ENCODE measurements at places on chromosomes 1 and 21.

- peak; percentile 69 for DNase-seq
Measured at GRCh38 chr1:167401260-167401873, 117.0 kb downstream of the CD247 start.

DNA sequence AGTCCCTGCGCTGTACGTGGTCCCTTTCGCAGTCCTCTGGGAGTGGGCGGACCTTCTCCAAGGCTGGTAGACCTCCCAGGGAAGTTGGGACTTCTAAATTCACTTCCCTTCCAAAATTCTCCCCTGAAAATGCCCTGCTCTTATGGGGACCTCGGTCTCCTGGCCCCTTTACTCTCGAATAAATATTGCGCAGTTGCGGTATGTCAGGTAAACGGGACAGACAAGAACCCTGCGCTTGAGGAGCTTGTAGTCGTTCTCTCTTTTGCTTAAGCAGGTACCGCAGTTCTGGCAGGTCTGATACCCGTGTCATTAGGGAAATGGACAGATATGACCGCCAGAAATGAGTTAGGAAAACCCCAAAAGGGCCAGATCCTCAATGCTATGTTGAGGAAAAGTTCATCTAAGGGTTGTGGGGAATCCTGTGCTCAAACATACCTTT is 561 bp downstream of the KIF2C start:
- DNase-seq: no peak

DNA sequence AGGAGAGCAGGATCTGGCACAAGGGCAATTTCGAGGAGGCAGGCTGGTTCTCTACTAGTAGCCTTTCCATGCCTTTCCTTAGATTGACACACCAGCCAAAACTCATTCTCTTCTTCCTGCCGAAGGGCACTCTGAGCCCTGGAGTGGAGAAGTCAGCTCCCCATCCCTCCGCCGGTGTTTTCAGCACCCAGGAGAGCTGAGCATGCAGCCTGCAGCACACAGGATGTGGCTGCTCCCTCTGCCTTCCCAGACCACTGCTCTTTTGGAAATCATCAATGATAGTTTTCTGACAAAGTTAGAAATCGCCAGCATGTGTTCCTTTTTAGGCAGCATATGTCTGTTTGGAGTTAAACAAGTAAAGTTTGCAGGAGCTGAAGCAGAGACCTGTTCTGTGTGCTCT is 11.7 kb downstream of the RNU5D-1 start:
- no peak for DNase-seq

DNA sequence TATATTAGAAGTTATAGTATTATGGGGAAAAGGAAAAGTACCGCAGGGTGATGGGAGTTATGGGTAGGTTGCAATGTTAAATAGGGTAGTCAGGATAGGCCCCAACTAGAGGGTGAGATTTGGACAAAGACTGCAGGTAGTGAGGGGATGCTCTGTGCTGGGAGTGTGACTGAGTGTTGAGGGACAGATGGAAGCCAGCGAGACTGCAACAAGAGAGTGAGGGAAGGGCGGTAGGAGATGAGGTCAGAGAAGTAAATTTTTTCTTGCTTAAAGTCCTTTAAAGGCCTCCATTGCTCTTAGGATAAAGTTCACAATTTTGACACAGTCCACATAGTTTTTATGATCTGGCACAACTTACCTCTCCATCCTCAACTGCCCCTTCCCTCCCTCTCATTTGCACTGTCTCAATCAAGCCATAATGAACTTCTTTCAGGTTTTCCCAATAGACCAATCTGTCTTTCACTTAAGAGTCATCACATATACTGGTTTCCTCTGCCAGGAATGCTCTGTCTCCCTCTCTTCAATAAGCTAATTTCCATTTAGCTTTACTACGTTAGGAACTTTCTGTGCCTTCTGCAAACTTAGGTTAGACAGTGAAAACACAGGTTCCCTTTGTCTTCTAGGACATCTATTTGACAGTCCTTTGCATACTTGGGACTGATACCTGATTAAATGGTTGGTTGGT is 237.7 kb upstream of the CACYBP start:
- DNase-seq: no peak

DNA sequence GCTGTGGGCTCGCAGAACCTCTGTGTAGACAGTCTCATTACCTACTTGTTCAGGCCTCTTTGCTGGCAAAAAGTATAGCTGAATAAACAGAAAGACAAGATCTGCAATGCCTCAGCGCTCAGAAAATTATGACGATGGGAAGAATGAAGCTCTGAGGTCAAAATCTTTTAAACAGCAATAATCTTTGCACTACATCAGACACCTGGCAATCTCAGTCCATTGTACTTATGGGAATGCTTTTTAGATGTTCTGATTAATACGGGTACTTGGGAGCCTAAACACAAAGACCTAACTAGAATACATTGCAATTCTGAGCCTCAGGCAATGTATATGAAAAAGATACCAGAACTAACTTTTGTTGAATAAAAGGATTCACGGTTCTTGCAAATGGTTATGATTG is 410.7 kb downstream of the SMYD3 start:
- DNase-seq: no peak

DNA sequence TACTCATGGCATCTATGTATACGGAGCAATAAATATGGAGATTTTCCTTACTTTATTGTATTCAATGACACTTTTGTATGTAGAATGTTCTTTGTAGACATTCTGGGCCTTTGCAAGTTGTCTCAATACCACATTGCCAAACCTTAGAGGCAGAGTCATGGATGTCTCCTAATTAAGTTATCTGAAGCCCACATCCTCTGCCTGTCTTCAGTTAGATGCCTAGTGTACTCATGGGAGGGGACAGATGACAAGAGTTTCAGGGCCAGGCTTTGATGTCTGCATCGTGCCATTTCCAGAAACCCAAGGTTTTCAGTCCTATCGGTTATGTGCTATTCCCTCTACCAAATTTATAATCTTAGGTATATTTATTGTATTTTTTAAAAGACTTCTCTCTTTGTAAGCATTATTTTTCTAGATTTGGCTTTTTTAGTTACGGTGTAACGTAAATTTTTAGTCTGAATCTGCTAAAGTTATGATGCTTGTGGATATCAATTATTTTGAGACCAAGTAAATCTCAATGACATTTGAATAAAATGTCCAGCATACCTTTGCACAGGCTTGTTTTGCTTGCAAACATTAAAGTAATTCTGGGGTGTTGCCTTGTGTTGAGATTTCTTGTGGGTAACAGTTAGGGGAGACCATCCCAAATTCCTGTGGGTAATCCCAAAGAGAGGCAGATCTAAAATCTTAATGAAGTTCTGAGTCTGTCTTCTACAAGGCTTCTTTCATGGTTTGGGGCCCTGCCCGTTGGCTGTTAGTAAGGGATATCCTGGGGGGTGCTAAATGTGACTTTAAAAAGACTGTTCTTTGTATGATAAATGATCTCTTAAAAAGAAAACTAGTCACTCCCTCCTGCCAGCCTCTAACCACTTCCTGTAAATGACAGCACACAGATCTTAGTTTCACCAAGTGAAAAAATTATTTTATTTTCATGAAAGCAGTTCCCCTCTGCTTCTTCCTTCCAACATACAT is 8.0 kb upstream of the MACF1 start:
- peak; percentile 88 for DNase-seq

- peak; percentile 62 for DNase-seq
Measured at GRCh38 chr1:156052862-156053767, 483 bp downstream of the UBQLN4 start.

DNA sequence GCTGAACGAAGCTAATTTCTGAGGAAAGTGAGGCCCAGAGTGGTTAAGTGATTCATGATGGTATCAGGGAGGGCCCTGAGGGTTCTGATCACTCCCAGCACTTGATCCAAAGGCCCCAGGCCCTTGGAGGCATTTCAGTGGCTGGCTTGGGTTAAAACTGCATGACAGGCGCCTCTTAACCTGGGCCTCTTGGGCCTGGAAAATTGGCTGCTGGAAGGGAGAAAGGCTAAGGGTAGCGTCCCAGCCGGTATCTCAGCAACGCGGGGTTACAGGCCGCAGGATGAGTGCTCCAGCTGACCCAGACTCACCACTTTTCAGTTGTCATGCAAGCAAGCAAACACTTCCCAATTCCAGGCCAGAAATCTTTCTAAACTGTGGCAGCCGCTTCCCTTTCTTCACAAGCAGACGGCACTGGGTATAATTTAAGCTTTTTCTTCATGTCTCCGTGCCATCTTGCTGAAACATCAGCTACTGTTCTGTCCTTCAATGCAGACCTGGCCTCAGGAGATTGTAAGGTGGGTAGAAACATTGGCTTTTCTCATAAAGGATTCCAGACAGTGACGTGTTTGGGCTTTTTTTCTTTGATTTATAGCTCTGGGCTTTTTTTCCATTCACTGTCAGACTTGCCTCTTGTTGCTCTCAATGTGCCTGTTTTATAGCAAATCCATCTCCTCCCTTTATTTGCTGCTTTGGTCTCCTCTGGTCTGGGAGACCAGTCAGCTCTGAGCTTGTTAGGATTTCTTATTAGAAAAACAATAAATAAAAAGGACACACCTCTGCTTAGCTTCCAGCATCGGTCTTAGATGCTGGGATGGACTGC is 229.1 kb downstream of the KCNJ6 start:
- no peak for DNase-seq

DNA sequence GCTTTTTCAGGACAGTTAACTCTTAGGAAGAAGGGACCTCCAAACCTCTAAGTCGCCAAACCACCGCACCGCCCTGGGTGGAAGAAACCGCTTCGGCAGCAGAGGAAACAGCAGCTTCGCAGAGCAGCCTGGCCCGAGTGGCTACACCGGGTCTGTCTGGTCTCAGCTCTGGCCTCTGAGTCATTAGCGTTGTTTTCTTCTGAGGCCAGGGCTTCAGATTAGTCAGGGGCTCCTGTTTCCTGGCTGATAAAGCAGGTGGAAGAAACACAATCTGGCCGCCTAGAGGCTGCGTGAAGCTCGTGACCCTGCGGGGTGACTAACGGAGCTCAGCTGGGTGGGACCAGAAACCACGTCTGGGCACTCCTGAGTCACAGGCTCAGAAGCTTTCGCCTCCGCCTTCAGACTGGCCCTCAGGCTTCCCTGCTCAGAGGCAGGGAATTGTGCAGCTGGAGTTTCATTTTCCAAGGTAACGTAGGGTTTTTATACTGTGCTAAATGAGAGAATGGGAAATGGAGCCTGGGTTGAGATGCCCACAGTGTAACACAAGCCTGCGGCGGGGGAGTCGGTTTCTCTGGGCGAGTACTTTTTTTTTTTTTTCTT is 44.9 kb downstream of the CHAF1B start:
- DNase-seq: peak; percentile 70

- no peak for DNase-seq
Measured at GRCh38 chr1:72649211-72649888, 367.0 kb upstream of the NEGR1 start.

GRCh38 chr1:24465638-24466037 is 37.0 kb upstream of the RCAN3 start:
- DNase-seq: no peak

DNA sequence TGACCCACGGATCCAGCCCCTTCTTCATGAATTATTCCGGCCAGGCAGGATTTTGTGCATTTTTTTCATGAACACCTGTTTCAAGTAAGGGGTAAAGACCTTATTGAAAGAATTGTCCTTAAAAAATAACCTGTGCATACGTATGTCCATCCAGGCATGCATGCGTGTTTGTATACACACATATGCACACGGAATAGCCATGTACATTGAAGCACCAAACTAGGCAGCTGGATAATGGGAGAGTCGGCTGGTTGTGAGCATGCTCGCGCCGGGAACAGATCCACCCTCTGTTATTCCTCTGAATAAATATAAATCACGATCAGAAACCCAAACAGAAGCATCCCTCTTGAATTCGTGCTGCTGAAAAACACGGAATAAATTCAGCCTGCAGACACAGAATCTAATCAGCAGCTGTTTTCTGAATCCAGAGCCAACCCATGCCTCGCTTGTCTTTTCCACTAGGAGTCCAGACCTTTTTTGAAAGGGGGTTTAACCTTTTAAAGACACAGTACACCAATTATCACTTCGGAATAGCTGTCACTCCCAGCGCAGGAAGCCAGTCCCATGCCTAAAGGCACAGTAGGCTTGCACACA is at the start of gene HIVEP3:
Gene HIVEP3 (minus strand): TSS at position 473 of the 594 bp plus-strand sequence.
- DNase-seq: no peak

All from CD4-positive, alpha-beta T cell treated with Interferon alpha-2 for 1 hour (primary cell).